Activated T-helper 1 cell treated with Interleukin-2 at 50 U/mL for 16 hours (primary cell): ENCODE measurements at places on chromosomes 7 and 10.

- no peak for DNase-seq
These were observed 12.7 kb downstream of the EEPD1 start for GRCh38 chr7:36165802-36166201.

- no peak for DNase-seq
These were observed 156.7 kb upstream of the NPVF start for GRCh38 chr7:25384788-25385505.

GRCh38 chr7:151699928-151700319 is 177.0 kb downstream of the PRKAG2 start:
- DNase-seq: no peak

DNA sequence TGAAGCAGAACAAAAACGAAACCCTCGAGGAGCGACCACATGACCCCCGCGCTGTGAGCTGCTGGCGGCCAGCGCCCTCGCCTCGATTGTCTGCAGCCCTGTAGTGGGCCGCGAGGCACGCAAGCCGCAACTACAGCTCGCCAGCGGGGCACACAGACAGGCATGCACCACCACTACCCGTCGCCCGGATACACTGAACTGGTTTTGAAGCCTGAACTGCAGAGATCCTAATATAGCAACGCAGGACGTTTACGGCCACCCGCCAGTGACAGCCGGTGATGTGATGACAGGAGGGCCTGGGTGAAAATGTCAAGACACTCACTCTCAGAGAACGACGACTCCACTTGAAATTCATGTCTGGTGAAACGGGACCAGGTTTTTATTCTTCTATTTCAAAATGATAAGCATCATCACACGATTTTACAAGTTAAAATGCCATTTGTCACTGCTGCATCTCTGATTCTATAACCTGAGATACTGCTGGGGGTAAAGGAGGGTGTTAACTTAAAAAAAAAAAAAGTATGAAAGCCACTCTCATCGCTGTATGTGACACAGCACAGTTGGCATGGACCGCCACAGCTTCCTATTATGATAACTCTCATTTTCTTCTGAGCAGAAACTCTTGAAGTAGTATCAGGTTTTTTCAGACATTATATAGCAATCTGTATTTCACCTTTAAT is 120.3 kb upstream of the DIP2C start:
- no peak for DNase-seq

- no peak for DNase-seq
These were observed 30.1 kb downstream of the MKX start for GRCh38 chr10:27715505-27715904.

DNA sequence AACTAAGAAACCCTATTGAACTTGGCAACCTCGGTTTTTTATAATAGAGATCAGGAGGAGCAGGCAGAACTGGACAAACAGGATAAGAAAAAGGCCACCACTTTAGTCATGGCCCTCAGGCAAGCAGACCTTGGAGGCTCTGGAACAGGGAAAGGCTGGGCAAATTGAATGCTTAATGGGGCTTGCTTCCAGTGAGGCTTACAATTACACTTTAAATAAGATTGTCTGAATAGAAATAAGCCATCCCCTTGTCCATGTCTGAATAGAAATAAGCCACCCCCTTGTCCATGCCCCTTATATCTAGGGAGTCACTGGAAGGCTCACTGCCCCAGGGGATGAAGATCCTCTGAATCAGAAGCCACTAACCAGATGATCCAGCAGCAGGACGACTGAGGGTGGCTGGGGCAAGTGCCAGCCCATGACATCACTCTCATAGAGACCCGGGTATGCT is 40.6 kb downstream of the AKR1B15 start:
- no peak for DNase-seq

DNA sequence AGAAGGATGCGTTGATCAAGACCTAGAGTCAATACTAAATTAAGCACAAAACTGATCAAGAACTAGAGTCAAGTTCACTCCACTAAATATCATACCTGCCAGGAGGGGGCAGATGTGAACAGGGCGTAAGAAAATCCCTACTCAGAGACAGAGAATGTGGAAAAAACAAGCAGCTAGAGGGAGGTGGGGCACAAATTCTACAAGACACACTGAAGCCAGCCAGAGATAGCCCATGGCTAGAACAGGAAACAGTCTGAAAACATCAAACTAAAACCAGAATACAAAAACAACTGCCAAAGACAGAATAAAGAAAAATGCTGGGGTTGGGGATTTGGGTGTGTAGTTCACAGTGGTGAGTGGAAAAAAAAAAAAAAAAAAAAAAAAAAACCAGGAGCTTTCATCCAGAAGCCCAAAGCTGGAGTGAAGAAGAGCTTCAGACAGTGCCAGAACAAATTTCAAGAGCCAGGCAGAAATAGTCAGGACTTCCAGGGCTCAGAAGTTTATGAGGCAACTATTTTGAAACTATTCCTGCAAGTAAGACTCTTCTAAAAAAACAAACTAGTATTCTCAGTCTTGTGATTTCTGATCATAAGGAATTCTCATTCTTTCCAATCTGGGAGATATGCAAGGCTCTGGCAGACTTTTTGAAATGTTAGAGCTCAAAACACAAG is 118.3 kb downstream of the CCDC71L start:
- no peak for DNase-seq

DNA sequence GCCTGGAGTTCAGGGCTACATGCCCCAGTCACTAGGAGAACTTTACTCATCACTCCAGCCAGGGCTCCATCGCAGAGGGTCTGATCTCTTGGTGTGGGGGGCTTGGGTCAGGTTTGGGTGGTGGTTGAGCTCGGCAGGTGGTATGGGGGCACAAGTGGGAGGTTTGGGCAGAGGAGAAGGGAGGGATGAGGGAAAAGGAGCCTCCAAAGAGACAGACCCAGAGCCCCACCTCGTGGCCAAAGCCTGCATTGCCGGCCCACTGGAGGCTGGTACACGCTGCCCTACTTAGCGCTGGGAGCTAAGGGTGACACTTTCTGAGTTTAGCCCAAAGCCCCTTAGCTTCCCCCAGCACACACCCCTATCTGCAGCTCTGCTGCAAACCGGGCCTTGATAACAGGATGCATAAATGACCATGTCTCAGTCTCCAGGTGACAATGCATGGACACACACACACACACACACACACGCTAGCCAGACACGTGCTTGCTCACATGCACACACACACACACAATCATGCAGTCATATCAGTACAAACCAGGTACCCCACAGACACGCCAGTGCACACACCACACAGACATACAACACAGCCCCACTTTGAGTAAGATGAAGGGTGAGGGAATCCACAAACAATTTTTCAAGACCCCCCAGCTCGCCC is 14.7 kb downstream of the LZTS2 start:
- DNase-seq: peak; percentile 45

DNA sequence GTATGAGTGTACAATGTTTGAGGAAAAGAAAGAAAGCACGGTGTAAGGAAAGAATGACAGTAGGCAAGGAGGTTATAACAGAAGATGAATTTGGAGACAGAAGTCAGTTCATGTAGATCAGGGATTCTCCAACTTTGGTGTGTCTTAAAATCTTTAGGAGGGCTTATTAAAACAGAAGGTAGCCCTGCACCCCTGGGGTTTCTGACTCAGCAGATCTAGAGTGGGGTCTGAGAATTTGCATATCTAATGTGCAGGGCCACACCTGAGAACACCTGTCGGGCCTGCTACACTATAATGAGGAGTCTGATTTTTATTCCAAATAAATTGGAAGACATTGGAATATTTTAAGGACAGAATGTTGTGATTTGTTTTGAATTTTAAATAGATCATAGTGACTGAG is 120.6 kb downstream of the RNF133 start:
- no peak for DNase-seq

GRCh38 chr10:28679581-28680357 is 2.4 kb downstream of the BAMBI start:
- DNase-seq: no peak

DNA sequence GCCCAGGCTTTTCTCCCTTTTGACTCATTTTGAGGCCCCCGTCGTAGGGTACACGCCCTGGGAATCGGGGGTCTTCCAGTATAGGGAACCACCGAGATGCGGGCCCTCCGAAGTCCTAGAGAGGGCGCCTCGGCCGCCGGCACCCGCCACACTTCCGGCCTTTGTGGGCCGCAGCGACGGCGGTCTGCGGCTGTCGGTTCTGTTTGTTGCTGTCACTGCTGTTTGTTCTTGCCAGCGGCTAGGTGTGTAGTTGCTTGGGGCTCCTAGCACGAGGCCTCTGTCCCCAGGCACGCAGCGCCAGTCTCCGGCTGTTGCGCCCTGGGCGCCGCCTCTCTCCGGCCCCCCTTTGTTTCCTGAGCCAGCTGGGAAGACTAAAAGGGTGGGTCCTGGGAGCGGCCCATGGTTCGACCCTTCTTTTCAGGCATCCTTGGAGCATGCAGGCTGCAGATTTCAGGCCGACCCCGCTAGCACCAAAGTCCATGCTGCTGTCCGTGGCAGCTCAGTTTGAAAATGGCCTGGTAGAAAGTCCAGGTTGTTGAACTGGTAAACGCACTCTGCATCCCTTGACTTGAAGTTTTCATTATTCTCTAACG is 17.8 kb upstream of the ZKSCAN1 start:
- DNase-seq: peak; percentile 65

DNA sequence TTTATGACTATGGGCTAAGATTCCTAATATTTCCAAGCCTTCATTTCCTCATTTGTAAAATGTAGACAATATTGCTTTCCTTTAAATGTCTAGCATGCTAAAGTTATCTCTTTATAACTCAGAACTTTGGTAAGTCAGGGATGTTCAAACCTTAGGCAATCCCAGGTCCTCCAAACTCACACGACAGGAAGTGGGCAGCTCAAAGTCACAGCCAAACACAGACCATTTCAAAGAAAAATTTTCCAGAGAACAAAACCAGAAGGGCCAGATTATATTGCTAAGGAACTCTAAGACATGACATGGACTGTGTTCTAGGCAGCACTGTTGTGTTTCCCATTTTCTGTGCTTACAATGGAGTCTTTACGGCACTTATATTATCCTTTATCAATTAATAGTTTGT is 87.8 kb upstream of the DYNC1I1 start:
- DNase-seq: no peak

- DNase-seq: no peak
These were observed 54.7 kb upstream of the TNS3 start for GRCh38 chr7:47636433-47637175.

GRCh38 chr10:75486591-75486990 is 55.2 kb downstream of the LRMDA start:
- DNase-seq: no peak

DNA sequence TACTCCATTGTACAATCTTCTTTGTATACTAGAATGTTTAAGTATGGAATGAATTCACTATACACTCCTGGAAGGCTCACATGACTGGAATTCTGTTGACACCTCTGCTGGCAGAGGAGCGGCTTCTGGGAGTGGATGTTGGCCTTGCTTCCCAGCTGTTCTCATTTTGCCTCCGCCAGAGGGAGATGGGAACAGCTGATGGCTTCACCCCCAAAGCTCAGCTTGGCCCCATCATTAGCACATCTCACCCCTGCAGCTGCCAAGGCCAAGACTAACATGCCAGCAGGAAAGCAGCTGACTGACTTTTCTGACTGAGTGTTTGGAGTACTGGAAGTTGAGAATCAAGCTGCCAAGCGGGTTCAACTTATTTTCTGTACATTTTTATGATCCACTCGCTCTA is 15.1 kb downstream of the ADAM12 start:
- DNase-seq: no peak

GRCh38 chr10:128852449-128852848 is 614.6 kb upstream of the MGMT start:
- DNase-seq: no peak

DNA sequence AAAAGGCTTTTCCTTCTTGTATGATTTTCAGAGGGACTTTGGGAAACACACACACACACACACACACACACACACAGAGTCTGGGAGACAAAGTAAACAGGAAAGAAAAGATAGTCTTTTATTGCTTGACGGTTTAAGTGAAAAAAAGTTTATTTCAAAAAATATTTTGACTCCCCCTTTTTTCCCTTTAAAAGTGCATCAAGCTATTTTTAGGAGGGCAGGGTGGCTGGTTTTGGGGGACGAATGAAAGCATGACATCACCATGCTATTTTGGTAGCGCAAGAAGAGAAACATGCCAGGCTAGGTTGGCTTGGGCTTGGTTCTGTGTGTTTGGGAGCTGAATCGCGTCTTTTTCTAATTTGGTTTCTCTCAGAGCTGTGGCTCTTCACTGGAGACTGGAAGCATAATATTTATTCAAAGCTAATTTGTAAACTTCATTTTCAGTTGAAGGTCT is 129.2 kb downstream of the BAMBI start:
- no peak for DNase-seq

- DNase-seq: no peak
These were observed 127.7 kb downstream of the ELMO1 start for GRCh38 chr7:37320848-37321468.

- no peak for DNase-seq
These were observed 206.9 kb upstream of the KLF14 start for GRCh38 chr7:130940907-130941306.

DNA sequence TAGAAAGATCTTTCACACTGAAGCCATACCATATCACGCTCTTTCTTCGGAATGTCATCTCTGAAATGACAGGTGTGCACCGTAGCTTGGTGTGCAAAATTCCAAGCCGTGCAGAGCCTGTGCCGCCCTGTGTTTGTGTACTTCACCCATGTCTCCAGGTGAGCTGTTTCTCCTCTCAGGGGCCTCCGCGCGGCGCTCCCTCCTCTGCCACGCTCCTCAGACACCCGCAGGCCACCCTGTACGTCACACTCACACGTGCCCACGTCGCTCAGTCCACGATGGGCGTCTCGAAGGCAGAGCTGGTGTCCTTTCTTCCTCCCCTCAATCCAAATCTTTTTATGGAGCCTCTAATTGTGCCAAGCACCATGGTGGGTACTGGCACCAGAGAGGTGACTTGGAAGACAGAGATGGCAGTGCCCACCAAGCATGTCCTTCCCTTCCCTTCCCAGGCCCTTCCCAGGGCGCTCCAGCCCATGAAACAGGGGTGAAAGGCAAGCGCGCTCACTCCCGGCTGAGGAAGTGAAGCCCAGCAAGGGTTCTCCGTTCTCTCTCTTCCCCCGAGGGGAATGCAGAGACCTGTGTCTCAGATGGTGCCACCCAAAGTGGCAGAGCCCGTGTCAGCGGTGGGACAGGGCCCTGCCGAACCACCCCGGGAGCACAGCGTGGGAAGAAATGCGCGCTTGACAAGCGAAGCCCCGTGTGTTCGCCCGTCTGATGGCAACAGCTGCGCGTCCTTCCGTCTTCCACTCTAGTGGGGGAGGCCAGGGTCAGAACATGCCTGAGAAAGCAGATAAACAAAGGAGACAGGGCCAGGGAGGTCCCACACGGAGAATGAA is 292.5 kb upstream of the SHH start:
- no peak for DNase-seq

DNA sequence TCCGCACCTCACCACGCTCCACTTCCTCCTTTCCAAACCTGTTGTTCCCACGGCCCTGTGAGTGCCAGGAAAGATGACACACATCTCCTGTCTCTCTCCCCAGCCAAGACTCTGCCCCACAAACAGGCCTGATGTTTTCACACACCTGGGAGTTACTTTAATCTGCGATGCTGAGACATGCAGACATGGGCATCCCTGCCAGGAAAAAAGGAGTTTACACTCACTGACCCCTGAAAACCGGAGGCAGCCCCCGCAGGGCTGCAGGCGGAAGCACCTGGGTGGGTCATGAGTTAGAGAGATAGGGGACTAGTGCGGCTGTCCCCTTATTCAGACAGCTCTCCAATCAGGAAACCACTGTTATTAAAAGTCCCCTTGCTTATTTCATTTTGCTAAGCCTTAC is 106.4 kb upstream of the CARD11 start:
- DNase-seq: no peak
